Jurkat, Clone E6-1 (cell line): ENCODE measurements at places on chromosomes 12 and 14.

DNA sequence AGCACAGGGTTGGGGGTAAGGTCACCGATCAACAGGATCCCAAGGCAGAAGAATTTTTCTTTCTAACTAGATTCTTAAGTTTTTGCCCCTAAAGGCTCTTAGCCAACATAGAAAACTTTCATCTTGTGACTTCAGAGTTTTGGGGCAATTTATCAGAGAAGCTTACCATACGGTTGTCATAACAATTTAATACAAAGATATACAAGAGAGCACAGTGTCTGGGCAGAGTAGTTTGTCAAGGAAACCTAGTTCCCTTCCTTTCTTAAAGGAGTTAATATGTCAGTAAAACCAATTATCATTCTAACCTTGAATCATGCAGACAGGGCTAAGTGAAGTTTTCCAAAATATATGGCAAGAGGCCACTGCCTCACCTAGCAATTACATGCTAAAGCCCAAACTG lies 18.4 kb downstream of the NR2C1 start:
- DNase-seq: no peak

GRCh38 chr12:91565246-91565645 lies 382.6 kb upstream of the DCN start:
- no peak for DNase-seq

GRCh38 chr14:77067632-77068516 lies 30.2 kb upstream of the CIPC start:
- no peak for DNase-seq

GRCh38 chr14:74630881-74631690 lies 19.0 kb upstream of the LTBP2 start:
- no peak for DNase-seq

DNA sequence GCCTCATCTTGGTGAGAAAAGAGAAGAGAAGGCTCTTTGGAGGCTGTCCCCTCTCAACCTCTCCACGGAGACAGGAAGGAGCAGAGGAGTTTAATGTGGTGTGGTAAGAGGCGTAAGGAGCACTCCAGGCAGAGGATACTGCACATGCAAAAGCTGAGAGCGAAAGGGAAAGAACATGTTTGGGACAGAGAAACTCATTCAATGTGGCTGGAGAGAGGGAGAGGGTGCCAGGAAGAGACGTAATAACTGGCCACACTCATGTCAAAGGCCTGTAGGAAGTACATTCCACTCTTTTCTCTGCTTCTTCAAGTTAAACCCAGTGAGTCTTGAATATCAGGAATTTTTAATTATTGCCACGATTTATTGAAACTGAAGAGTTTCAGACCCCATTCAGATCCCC lies 12.0 kb downstream of the VDR start:
- DNase-seq: no peak

DNA sequence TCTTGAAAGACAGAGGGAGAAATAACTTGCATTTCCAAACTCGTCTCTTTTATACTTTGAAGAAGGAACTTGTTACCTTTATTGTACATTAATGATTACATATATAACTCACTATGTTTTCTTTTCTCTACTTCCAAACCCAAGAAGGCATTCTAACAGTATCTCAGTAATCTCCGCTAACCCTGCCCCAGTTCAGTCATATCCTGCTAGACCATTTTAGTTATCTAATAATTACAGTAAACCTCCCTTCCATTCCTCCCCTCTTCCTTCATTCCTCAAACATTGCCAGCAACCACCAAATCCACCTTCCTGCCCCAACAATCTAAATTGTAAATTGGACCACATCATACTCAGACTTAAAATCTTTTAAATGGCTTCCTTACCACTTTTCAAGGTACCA lies 30.6 kb downstream of the STK38L start:
- no peak for DNase-seq

- DNase-seq: peak; percentile 67
These were observed 2.9 kb downstream of the RDH12 start for GRCh38 chr14:67704484-67705089.

DNA sequence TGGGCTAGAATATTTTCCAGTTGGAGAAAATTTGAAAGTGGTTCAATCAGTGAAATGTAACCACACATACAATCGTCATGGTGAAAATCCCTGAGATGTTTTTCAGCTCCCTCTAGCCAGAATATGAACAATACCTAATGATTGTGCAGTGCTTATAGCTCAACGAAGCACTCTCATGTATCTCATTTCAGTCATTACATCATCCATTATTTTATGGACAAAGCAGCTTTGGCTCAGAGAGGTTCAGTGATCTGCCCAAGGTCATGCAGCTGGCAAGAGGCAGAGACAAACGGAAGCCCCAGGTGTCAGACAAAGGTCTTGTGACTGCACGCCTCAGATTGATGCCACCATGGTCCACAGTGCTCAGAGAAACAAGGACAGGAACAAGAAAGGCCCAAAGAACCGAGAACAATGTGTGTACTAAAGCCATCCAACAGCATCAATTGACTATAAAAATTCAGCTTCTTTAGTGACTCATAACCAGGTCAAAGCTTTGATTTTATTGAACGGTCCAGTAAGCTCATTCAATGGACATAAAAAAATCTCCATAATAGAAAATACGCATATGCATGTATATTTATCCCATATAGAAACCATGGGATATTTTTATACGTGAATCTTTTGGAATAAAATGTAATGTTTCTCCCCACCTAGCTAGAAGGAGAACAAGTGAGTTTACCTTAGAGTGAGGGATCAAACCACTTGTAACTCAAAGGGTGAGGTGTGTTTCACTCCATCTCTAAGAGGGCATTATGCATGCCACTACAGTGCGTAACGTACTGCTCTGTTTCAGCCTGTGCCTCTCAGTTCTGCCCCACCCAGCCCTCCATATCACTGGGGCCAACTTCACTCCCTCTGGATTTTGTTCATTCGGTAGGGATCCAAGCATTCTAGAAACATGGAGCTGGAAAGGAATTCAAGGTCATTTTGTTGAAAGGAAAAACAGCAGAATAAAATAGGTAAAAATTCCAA lies 141.8 kb downstream of the GRIN2B start:
- DNase-seq: no peak

- DNase-seq: no peak
These were observed 287.5 kb upstream of the MGAT4C start for GRCh38 chr12:86543716-86544115.

- no peak for DNase-seq
These were observed 4.3 kb downstream of the RNASE1 start for GRCh38 chr14:20798318-20798717.

DNA sequence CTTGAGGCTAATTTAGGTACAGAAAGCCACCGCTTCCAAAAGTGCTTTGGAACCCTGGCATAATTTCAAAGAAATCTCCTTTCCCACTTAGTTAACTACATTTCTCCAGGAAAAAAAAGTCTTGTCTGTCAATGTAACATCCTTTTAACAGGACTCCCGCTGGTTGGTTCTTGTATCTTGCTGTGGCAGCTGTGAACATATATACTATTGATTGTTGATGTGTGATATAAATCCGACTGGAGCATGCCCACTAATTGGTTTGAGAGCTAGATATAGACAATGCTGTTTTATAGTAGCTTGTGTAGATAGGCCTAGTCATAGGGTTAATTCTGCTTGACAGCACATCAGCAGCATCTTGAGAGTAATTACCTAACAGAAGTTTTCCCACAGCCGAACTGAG lies 89.6 kb downstream of the MSRB3 start:
- DNase-seq: no peak

GRCh38 chr12:59619461-59620240 lies 23.8 kb downstream of the SLC16A7 start:
- no peak for DNase-seq

DNA sequence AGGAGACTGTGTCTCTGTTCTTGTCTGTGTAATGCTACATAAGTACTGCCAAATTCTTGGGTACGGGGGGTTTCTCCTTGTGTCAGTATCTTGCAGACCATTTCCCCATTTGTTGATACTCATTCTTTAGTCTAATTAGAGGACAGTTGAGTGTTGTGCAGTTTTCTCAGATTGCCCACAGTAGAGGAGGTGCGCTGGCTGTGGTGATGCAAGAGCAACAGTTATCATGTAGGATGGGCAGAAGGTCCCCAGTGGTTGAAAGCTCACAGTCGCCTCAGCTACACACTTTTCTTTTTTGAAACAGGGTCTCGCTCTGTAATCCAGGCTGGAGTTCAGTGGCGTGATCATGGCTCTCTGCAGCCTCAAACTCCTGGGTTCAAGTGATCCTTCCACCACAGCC lies 37.8 kb upstream of the ATP2A2 start:
- DNase-seq: no peak

- no peak for DNase-seq
These were observed 133.1 kb downstream of the CACNA1C start for GRCh38 chr12:2185751-2186341.

- no peak for DNase-seq
These were observed 35.5 kb downstream of the CACNA2D4 start for GRCh38 chr12:1882850-1883470.

DNA sequence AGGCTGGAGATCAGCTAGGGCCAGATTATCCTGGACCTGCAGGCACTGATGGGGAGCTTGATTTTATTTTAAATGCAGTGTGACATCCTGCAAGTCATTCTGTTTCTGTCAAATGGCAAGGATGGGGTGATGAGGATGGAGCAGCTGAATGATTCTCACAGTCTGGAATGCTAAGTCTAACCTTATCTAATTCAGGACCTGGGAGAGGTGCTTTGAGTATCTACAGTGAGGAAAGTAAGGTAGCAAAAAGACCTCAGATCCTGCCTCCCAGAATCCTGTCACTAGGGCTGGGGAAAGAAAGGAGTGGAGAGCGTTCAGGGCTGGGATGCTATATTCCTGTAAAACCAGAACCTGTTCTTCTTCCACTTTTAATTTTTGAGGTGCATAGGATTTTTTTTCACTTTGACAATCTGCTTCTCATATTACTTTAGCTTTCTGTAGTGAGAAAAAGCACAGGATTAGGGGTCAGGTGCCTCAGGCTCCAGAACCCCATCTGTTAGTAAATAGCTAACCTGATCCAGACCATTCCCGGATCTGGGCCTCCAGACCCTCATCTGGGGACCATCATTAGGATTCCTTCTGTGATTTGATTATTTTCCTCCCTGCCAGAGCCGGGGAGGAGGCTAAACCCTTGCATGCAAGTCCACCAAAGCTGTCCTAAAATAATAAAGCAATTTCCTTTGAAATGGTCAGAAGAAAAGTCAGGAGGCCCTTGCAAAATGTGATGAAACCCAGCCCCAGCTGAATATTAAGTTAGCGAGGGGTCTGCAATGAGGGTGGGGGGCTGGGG lies 54.7 kb downstream of the ASCL1 start:
- DNase-seq: no peak

DNA sequence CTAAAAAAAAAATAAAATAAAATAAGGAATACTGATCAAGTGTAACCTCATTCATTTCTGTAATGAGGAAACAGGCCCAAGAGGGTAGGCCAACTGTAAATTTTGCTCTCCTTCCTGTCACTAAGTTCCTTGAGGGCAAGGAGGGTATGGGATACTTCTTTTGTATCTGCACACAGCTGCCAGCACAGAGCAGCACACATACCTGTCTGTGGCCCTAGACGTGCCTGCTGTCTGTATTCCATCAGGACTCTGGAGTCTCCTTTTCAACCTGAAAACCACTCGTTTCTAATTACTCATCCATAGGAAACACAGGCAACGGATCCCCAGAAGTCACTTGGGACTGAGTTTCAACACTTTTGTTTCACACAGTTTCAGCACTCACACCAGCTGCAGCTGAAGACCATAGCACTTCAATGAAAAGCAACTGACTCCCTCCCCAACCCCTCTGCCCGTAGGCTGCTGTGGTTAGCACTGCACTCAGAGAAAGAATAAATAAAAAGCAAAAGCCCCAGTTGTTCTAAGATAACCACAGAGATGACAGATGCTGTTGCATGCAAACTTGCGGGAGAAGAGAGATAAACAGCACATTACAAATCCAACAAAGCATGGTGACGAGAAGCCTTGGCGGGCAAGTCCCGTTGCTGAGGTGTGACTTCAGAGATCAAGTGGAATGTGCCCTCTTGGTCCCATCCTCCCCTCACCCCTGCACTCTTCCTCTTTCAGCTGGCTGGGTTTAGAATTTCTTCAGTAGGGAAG lies 24.9 kb downstream of the CRACR2A start:
- DNase-seq: peak; percentile 96

DNA sequence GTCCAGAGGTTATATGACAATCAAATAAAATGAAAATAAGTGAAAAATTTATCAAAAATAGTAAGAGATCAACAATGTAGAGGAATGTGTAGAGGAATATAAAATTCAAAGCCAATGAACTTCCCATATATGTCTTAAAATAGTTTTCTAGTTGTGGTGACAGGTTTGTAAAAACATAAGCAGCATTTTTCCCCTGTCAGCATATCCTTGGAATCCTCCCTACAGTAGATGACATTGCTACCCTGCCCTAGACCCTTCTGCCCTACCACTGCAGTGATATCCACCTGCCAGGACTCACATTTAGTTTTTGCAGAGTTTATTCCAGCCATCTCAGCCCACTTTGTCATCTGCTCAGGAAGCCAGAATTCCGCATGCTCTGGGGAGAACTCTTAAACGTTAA lies 842.0 kb downstream of the RPS29 start:
- DNase-seq: no peak

DNA sequence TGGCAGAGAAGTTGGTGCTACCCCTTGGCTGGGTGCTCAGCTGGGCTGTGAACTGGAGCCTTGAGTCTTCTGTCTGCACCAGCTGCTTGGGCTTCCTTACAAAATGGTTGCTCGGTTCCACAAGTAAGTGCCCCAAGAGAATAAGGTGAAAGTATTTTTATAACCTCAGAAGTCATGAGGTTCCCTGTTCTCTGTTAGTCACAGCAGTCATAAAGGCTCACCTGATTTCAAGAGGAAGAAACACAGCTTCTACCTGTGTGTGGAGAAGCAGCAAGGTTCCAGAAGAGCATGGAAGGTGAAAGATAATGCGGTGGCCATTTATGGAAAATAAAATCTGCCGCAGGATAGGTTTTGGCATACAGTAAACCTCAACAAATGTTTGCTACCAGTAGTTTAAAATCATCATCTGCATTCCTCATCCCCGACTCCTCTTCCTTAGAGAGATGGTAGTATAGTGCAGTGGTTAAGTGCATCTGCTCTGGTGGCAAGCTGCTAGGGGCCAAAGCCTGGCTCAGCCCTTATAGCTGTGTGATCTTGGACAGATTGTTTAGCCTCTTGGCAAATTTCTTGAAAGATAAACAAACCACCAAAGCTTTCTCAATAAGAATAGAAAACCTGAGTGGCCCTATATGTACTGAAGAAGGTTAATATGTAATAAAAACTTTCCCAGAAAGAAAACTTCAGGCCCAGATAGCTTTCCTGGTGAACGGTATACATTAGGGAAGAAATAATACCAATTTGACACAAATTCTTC lies 32.4 kb downstream of the TPCN1 start:
- no peak for DNase-seq

- DNase-seq: no peak
These were observed 11.2 kb downstream of the ZDHHC22 start for GRCh38 chr14:77130386-77130785.

GRCh38 chr14:96126339-96126782 lies 78.3 kb upstream of the BDKRB2 start:
- peak; percentile 80 for DNase-seq

DNA sequence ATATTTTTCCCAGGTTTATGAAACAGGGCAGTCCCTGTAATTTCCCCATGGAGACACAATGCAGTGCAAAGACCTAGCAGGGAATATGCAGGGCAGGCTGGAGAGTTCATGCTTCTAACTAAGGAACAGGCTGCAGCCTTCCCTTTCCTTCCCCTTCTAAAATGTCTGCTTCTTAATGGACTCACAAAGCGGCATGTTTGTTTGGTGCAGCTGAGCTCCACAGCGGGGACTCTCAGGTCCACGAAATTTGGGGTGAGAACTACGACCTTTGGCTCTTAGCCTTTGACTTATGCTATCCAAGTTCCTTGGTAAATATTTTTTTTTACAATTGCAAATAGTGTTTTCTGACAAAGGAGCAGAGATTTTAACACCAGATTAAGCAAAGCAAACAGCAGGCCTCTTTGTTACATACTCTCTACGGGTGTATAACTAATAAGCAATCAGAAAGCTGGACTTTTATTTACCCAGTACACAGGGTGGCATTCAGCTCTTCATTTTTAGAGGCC lies 323.6 kb downstream of the ZFP36L1 start:
- no peak for DNase-seq
